ENCODE measurements at places on chromosomes 7 and 10. TPM values are rescaled to one million over a fixed set of nuclear protein-coding genes. Genes with fewer than 3 reads are reported as not detected.

GRCh38 chr7:27260211-27260610, 17.6 kb downstream of the EVX1 start:
- DNase-seq, result no peak

- DNase-seq, result no peak
These were observed 517.4 kb downstream of the PARD3 start for GRCh38 chr10:34297541-34298345.

DNA sequence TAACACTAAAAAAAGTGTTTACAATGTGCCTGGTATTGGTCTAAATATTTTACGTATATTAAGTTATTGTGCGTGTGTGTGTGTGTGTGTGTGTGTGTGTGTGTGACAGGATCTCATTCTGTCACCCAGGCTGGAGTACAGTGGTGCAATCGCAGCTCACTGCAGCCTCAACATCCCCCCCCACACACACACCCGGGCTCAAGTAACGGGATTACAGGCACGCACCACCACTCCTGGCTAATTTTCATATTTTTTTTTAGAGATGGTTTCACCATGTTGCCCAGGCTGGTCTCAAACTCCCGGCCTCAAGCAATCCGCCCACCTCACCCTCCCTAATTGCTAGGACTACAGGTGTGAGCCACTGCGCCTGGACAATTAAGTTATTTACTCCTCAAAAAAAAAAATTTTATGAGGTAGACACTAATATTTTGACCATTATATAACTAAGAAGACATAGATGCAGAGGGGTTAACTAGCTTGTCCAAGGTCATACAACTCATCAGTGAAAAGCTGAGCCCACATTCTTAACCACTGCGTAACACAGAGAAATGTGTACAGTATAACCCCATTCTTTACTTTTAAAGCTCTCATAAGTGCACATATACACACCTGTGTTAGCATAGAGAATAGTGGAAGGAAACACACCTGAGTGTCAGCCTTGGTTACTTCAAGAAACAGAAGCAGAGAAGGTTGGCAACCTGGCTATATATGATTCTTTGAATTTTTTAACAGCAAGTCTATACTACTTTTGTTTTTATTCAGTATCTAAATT, 35.0 kb downstream of the DNAJC12 start:
- DNase-seq, result no peak

Gene NUTM2A
- 1.9 TPM for total RNA-seq

Data from Right ventricle myocardium superior (tissue), 1 donor.